ENCODE measurements at places on chromosomes 16 and 17. TPM values are rescaled to one million over a fixed set of nuclear protein-coding genes. Genes with fewer than 3 reads are reported as not detected.
A peak's percentile ranks its signal among the peaks of the same experiment; 100 is the strongest.

Gene MMP25
- polyA plus RNA-seq = 1.8 TPM

Gene TNFRSF13B
- polyA plus RNA-seq = not detected

Gene TBC1D26
- not detected for polyA plus RNA-seq

Gene SLX4
- 0.69 TPM for polyA plus RNA-seq

Gene DCTPP1
- 140 TPM for polyA plus RNA-seq

DNA sequence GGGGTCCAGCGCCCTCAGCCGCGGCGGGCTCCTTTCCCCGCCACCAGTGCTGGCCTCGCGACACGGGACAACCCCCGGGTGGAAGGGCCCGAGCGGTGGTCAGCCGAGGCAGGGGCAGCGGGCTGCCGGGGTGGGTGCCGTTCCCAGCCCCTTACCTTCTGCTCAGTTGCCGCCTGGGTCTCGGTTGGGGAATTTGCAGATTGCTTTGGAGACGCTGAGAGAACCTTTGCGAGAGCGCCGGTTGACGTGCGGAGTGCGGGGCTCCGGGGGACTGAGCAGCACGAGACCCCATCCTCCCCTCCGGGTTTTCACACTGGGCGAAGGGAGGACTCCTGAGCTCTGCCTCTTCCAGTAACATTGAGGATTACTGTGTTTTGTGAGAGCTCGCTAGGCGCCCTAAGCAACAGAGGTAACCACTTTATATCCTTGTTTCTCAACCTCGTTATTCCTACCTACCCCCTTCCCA, 381 bp downstream of the CTNS start:
- DNase-seq = no peak

GRCh38 chr17:2532146-2532720, 20.5 kb upstream of the METTL16 start:
- no peak for DNase-seq

GRCh38 chr16:31440516-31441184, 1.9 kb downstream of the ZNF843 start:
- DNase-seq = peak; percentile 30

- DNase-seq = no peak
Observed at GRCh38 chr16:3001316-3001715, 11.4 kb upstream of the CLDN9 start.

- peak; percentile 46 for DNase-seq
Observed at GRCh38 chr16:88005968-88006367, 54.7 kb downstream of the BANP start.

DNA sequence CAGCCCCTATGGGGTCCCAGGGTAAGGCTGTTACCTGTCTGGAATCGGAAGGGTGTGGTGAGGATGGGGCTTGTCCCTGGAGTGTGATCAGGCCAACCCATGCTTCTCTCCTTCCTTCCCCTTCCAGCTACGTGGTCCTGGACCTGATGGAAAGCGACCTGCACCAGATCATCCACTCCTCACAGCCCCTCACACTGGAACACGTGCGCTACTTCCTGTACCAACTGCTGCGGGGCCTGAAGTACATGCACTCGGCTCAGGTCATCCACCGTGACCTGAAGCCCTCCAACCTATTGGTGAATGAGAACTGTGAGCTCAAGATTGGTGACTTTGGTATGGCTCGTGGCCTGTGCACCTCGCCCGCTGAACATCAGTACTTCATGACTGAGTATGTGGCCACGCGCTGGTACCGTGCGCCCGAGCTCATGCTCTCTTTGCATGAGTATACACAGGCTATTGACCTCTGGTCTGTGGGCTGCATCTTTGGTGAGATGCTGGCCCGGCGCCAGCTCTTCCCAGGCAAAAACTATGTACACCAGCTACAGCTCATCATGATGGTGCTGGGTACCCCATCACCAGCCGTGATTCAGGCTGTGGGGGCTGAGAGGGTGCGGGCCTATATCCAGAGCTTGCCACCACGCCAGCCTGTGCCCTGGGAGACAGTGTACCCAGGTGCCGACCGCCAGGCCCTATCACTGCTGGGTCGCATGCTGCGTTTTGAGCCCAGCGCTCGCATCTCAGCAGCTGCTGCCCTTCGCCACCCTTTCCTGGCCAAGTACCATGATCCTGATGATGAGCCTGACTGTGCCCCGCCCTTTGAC, 2.4 kb downstream of the MAPK7 start:
- DNase-seq = peak; percentile 69

DNA sequence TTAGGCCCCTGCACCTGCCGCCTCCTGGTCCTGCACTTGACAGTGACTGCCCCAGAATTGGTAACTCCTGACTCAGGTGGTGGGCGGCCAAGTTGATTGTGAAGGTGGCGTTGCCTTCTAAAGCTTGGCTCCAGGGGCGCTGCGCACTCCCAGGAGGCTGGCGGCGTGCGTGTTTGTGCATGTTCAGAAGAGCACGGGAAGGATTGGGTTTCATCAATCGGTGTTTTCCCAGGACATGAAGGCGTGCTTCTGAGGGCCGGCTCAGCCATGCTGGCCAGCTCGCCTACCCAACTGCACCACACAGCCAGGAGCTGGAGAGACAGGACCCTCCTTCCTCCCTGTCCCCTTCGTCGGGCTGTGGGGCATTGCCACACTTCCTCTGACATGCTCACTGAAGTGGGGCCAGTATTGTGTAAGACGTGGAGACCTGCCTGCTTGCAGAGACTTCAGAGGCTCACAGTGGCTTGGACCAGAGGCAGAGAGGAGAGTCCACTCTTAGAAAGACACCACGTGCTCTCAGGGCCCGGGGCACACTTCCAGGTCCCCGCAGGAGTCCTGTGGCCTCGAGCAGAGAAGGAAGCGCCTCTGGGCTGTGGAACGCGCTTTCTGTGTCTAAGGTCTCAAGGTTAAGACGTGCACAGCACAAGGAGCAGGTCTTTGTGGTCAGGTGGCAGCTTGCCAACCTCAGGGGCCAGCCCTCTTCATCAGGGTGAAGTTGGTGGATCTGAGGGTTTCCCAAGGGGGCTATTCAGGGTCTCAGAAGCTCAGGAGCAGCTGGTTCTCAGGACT, 2.8 kb downstream of the RAB40C start:
- peak; percentile 77 for DNase-seq

- DNase-seq = no peak
Observed at GRCh38 chr16:83200005-83200779, 573.4 kb downstream of the CDH13 start.

GRCh38 chr16:80656711-80657150, 115.9 kb downstream of the DYNLRB2 start:
- no peak for DNase-seq

- no peak for DNase-seq
Observed at GRCh38 chr16:20740007-20740883, 1.4 kb downstream of the THUMPD1 start.

GRCh38 chr17:41617698-41618097, 5.1 kb upstream of the KRT16 start:
- peak; percentile 46 for DNase-seq

DNA sequence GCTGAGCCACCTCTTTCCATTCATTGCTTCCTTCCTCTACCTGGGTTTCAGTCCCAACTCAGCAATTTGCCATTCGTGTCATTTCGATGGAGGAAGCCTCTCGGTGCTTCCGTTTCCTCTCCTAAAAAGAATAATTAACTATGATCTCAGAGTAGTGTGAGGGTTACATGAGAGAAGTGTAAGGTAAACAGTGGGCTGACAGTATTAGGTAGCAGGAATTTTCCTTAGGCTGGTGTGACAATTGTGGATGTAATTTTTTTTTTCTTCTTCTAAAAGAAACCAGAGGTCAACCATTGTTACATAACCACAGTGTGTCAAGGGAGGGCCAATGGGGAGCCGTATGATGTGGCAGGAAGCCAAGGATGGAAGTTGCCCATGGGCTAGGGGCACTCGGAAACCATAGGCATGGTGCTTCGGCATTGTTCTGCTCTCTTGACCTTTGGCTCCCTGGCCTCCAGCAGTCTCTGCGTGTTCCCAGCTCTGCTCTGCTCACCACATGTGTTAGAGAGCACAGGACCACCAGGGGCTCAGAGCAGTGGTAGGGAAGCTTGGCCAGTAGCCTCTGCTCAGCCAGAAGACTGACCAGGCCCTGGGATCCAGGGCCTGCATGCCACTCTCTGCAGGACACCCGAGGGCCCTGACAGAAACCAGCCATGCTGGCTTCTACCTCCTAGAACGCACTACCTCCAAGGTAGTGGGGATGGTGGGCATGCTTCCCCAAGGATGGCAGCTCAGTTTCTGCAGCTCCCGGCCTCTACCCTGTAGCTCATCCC, 2.0 kb upstream of the TOP2A start:
- no peak for DNase-seq
